ENCODE measurements at places on chromosomes 12 and 14.

- no peak for DNase-seq
Observed at GRCh38 chr14:68820999-68821683, 28.3 kb upstream of the ZFP36L1 start.

- DNase-seq = no peak
Observed at GRCh38 chr14:106395456-106396050, 869.2 kb downstream of the TMEM121 start.

GRCh38 chr12:102051431-102051965 lies 10.3 kb downstream of the WASHC3 start:
- DNase-seq = no peak

GRCh38 chr14:72513965-72514659 lies 379.8 kb downstream of the DPF3 start:
- DNase-seq = peak; percentile 54

DNA sequence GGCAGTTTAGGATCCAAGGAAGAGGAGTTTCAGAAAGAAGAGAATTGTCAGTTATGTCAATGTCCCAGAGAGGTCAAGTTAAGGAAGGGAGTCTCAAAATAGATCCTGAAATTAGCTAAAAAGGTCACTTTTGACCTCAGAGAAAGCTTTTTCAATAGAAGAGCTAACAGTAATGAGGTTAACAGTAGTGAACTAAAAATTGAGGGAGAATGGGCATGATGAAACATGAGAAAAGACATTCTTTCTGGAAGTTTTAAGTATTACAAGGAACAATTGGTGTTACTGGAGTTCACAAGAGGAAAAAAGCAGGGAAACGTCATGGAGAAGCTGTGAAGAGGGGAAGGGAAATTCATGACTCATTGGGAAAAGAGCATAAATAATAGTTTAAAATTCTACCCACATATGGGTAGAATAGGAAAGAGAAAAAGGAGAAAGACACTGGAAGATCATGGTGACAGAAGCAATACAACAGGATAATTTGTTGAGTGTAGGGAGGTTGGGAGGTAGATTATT lies 381.2 kb upstream of the FAR2 start:
- no peak for DNase-seq

- DNase-seq = no peak
Observed at GRCh38 chr12:51589557-51590176, 1.4 kb upstream of the SCN8A start.

All from fibroblast of villous mesenchyme (primary cell).